ENCODE measurements at places on chromosomes 3 and 15.

DNA sequence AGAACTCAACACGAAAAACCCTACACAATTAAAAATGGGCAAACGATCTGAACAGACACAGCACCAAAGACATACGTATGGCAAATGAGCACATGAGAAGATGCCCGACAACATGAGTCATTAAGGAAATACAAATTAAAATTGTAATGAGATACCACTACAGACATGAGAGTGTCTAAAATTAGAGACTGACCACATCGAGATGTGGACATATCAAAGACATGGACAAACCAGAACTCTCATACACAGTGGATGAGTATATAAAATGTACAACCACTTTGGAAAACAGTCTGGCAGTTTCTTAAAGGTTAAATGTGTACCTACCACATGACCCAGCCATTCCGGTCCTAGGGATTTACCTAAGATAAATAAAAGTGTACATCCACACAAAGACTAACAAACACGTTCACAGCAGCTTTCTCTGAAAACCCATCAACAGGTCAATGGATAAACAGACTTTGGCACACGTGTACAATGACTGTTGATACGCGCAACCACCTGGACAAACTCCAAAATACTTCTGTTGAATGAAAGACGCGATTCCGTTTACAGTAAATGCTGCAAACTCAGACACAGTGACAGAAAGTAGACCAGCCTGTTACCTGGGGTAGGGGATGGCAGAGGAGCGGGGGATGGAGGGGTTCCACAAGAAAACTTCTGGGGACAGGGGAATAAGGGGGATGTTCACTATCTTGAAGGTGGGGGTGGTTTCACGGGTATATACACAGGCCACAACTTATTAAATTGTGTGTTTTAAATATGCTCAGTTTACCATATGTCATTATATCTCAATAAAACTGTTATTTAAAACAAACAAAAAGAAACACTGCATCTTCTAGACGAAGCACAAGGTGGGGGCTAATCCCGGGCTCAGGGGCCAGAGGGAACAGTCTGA is 2.1 kb downstream of the TNK2 start:
- DNase-seq: no peak

DNA sequence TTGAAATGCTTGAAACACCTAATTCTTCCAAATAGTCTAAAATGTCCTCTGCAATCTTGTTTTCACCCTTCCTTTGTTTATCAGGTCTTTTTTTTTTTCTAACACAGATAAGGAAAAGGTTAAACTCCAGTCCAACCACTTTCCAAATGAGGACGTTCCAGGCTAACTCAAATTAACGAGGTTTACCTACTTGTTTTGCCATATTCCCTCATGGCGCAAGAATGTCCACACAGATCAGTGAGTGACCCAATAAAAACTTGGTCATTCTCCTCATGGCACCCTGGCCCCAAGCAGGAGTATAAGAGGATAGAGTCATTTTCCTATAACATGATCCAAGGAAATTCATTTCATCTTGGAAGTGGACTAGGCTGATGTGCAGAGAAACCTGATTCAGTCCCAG is 6.6 kb upstream of the LIPC start:
- DNase-seq: no peak

DNA sequence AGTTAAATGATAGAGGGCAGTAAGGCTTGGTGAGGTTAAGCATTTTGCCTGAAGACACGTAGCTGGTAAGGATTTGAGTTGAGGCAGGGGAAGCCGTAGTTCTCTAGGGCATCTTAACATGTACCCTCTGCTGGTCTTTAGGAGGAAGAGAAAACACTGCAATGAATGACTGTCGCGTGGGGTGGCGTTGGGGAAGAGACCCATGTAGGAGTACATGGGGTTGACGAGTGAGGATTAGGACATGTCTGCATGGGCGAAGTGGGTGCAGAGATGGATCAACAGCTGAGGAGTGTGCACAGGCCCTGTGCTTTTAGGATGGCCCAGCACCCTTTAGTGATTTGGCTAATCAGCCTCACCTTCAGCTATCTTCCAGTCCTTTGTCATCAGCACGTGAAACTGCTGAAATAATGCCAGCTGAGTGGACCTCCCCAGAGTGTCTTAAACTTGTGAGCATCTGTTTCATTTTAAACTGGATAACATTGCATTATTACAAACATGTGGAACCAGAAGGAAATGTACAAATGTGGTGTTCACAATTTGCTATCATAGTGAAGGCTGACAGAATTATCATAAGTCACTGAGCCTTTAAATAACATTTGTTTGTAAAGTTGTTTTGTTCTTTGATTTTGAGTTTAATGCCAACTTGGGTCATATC is 15.3 kb downstream of the P2RY14 start:
- no peak for DNase-seq

- DNase-seq: no peak
Measured at GRCh38 chr3:9101286-9101685, 138.0 kb upstream of the RAD18 start.
